ENCODE measurements at places on chromosomes 7 and 10.

DNA sequence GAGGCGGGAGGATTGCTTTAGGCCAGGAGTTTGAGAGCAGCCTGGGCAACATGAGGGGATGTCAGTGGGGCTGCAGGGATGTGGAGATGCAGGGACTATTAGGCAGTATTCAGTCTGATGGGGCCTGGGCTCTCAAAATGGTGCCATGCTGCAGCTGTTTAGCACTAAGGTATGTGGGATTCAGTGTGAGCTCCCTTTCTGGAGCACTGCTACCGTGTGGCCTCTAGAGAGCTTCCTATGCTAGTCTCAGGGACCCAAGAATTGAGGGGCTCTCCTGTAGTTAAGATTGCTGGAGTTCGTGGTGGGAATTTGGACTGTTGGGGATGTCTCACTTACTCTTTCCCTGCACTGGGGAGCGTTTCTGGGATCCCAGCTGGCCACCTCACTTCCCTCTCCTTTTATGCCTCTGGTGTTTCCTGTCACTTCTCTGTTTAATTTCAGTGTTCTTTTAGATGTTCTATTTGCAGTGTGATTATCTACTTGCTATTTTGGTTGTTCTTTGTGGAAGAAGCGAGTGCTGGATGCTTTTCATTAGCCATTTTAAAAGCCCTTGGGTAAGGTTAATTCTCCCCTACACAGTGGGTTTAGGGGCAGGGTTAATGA is 23.4 kb downstream of the LSMEM1 start:
- DNase-seq, result no peak

DNA sequence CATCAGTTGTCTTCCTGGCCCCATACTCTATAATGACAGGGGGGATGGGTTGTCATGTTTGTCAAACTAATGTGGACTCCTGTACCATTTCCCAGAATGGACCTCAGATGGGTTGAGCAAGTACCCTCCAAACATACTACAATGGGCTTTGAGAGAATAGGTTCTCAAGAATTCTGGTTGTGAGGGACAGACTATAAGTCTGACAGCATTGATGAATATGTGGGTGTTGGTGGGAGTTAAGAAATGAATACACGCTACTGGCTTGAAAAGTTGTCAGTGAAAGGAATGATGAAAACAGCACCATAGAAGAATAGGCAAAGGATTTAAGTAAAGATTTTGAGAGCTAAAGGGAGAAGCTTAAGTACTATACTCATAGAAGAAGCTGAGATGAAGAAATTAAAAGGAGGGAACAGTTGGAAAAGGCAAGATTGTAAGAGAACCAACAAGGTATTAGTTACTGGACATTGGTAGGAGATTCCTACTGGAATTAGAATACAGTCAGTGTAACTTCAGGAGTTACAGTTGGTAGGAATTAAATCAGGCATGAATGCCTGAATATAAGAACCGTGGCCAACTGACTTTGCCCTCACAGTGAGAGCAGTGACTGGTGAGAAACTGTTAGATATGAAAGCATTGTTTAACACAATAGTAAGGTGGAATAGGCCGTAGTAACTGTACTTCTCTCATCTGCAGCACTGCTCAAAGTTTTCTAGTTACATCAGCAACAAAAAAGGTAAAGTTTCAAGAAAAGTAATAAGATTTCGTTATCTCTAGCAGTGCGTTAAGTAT is 86.3 kb downstream of the LCOR start:
- DNase-seq, result no peak

- DNase-seq, result no peak
Measured at GRCh38 chr7:77944183-77945182, 145.9 kb downstream of the PHTF2 start.

GRCh38 chr10:83023662-83024061 is 1115.6 kb upstream of the GHITM start:
- DNase-seq, result no peak

GRCh38 chr10:13984647-13985155 is 346.0 kb downstream of the FRMD4A start:
- no peak for DNase-seq

- DNase-seq, result no peak
Measured at GRCh38 chr7:149490083-149490760, 7.4 kb downstream of the ZNF746 start.

GRCh38 chr10:113261161-113261560 is 291.7 kb upstream of the HABP2 start:
- peak; percentile 57 for DNase-seq

DNA sequence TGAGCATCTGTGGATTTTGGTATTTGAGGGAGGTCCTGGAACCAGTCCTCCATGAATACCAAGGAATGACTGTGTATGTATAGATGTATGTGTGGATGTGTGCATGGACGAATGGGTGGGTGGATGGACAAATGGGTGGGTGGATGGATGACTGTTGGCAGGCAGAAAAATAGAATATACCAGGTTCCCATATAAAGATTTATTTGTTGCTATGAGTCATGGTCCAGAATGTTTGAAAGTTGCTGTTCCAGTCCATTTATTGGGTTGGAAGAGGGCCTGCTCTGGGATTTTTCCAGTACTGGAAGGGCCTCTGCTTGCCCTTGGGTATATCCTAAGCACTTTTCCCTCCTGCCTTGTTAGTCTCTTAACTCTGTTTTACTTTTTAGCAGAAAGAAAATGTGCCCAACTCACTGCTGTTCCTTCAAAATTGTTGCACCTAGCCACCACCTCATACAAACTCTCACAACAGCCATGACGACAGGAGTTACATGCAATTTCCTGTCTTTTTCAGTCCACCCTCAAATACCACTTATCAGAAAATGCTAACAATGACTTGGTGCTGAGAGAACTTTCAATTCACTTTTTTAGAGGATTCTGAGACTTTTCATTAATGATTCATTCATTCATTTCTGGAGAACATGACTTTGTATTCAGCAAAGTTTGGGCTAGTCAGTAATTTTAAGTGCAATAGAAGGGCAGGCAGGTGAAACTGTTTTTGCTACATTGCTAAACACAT is 108.1 kb downstream of the EEPD1 start:
- DNase-seq, result no peak

DNA sequence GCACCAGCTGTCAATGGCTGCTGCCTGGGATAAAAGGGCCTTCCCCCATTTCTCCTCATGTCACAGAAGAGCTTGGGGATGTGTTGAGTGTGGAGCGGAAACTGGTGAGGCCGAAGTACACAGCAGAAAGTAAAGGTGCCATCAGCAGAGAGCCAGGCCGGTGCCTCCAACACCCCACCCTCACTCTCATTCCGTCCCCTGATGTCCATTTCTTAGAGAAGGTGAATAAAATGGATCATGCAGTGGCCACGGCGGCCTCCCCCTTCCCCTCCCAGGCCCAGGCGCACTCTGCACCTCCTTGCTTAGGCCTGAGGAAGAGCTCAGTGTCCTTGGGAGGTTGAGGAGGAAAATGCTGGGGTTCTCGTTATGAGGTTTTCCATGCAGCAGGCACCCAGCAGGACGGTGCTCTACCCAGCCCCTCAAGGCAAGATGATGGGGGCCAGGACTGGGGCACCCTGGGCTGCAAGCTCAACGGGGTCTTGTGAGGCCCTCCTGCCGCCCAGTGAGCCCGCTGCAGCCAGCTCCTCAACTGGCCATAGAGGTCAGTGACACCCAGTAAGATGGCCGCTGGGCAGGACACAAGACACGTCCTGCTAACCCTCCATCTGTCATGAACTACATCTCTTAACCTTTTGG is 163.9 kb downstream of the ADARB2 start:
- DNase-seq, result no peak

GRCh38 chr10:125961743-125962142 is 65.4 kb downstream of the FANK1 start:
- DNase-seq, result no peak

- DNase-seq, result no peak
Measured at GRCh38 chr7:66050337-66050957, 25.2 kb upstream of the ASL start.

- DNase-seq, result no peak
Measured at GRCh38 chr10:86712317-86712707, 44.0 kb downstream of the LDB3 start.

DNA sequence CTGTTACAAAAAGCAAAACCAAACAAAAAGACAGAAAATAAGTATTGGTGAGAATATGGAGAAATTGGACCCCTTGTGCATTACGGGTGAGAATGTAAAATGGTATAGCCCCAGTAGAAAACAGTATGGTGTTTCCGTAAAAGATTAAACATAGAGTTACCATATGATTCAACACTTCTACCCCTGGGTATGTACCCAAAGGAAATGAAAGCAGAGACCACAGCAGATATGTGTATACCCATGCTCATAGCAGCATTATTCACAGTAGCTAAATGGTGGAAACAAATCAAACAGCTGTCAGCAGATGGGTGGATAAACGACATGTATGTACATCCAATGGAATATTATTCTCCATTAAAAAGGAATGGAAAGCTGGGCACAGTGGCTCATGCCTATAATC is 42.4 kb downstream of the STARD3NL start:
- no peak for DNase-seq

- DNase-seq, result no peak
Measured at GRCh38 chr7:77606562-77606961, 69.5 kb downstream of the PTPN12 start.

GRCh38 chr7:139720705-139721231 is 57.0 kb downstream of the HIPK2 start:
- no peak for DNase-seq

- DNase-seq, result no peak
Measured at GRCh38 chr7:29454464-29454863, 109.2 kb upstream of the PRR15 start.

DNA sequence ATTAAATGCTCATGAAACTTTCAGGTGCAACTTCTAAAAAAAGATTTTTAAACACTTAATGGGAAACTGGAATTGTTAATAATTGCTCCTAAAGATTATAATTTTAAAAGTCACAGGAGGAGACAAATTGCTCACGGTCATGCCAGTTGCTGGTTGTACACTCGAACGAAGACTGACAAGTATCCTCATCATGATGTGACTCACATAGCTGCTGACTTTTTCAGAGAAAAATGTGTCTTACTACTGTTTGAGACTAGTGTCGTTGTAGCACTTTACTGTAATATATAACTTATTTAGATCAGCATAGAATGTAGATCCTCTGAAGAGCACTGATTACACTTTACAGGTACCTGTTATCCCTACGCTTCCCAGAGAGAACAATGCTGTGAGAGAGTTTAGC is 79.3 kb downstream of the ITGB8 start:
- DNase-seq, result no peak

- peak; percentile 92 for DNase-seq
Measured at GRCh38 chr10:114173921-114174694, at the start of gene CCDC186. Gene CCDC186 (minus strand): TSS chr10:114174203. CDS start chr10:114163268, 10,935 bp downstream.

GRCh38 chr10:117674646-117675045 is 132.1 kb downstream of the EMX2 start:
- DNase-seq, result no peak

- DNase-seq, result no peak
Measured at GRCh38 chr7:157238087-157238486, 98.7 kb upstream of the DNAJB6 start.

DNA sequence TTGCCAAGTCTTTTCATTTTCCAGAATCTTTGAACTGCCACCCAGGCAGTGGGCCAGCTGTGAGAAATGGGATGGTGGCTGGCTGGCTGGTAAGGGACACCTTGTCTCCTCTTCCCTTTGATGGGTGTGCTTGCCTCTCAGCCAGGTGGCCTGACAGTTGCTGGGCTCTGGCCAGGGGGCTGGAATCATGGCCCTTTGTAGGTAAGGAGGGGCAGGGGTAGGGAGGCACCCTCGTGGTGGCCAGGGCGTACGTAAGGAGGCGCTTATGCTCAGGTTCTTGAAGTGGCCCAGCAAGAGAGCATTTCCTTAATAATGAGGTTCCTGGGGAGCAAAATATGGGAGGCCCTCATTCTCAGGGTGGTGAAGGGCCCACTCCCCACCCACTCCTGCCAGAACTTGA is 33.0 kb upstream of the GOLGA7B start:
- DNase-seq, result no peak

- peak; percentile 34 for DNase-seq
Measured at GRCh38 chr7:88500131-88500530, 193.4 kb upstream of the STEAP4 start.

Measured in left hindlimb (tissue), 1 donor.